ENCODE measurements at places on chromosomes 2 and 18. TPM values are rescaled to one million over a fixed set of nuclear protein-coding genes. Genes with fewer than 3 reads are reported as not detected.

DNA sequence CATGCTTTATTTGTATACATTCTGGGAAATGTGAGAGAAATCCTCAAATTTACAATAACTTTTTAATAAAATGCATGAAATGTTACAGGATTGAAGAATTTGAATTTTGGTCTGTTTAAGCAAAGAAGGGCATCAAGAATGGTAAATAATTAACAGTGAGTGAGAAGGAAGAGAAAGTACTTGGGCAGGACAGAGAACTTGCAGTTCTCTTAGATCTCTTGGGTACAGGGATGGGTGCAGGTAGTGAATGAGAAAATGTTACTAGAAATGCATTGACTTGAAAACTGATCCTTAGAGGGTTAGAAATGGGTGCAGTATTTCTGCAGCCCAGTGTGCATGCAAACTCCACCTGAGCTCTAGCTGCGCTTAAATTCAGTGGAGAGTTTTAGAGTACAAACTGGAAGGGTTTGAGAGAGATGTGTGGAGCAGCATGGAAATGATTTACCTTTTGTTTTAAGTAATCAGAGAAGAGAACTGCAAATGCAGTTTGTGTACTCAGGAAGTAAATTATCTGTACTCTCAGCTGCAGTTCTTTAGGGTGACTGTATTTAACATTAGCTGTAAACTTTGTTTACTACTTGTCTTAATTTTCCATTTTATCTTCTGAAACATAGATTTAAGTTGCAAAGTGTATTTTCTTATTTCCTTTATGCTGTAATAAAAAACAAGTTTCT is 51.0 kb upstream of the RAB27B start:
- H3K27ac ChIP-seq, result no peak overlapping the region
- H3K27me3 ChIP-seq, result no peaks in the 10 kb centered on the region
- DNase-seq, result no peak
- H3K4me1 ChIP-seq, result no peaks in the 10 kb centered on the region
- no peaks in the 10 kb centered on the region for H3K36me3 ChIP-seq

DNA sequence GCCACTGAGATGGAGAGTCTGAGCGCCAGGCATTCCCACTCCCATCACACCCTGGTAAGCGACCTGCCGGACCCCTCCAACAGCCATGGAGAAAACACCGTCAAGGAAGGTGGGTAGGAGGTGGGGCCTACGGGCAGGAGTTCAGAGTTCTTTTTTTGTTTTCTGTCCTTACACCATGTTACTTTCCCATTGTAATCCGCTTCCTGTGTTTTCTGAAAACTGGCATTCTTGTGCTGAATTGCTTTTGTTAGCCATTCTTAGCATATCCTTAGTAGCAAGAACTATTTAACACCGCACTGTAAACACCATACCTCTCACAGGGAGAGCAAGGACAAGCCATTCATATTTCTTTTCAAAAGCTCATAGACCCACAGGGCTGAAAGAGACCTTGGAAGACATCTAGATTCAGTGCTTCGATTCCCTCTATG is 46.2 kb downstream of the UNC80 start:
- no peaks in the 10 kb centered on the region for H3K36me3 ChIP-seq
- H3K4me1 ChIP-seq, result no peaks in the 10 kb centered on the region
- no peak overlapping the region for H3K27ac ChIP-seq
- no peaks in the 10 kb centered on the region for H3K27me3 ChIP-seq
- no peak for DNase-seq

- H3K4me3 ChIP-seq, result no peak overlapping the region
- peaks cover 12% of the 10 kb centered on the region for H3K4me1 ChIP-seq
- no peaks in the 10 kb centered on the region for H3K36me3 ChIP-seq
- no peak overlapping the region for H3K27ac ChIP-seq
- H3K27me3 ChIP-seq, result no peaks in the 10 kb centered on the region
These were observed 388.0 kb upstream of the SYT4 start for GRCh38 chr18:43665105-43665788.

The WDR12 gene
- total RNA-seq, result 62.4 TPM

The CFAP65 gene
- not detected for total RNA-seq

- no peak overlapping the region for H3K4me3 ChIP-seq
- peaks cover 29% of the 10 kb centered on the region for H3K27me3 ChIP-seq
- H3K27ac ChIP-seq, result no peak overlapping the region
- no peak for DNase-seq
These were observed 104.2 kb downstream of the TGIF1 start for GRCh38 chr18:3554091-3554601.

- no peak for DNase-seq
- no peak overlapping the region for H3K27ac ChIP-seq
- H3K36me3 ChIP-seq, result no peaks in the 10 kb centered on the region
- H3K4me1 ChIP-seq, result no peaks in the 10 kb centered on the region
- H3K4me3 ChIP-seq, result no peak overlapping the region
- H3K27me3 ChIP-seq, result no peaks in the 10 kb centered on the region
These were observed 632.9 kb upstream of the CELF4 start for GRCh38 chr18:38198526-38198925.

- H3K4me3 ChIP-seq, result peak overlapping the region; percentile 66
- peak overlapping the region; percentile 96 for H3K27ac ChIP-seq
- no peak for DNase-seq
- H3K27me3 ChIP-seq, result no peaks in the 10 kb centered on the region
- peaks cover 4% of the 10 kb centered on the region for H3K36me3 ChIP-seq
These were observed 32.1 kb downstream of the TOGARAM2 start for GRCh38 chr2:29013057-29013780.

DNA sequence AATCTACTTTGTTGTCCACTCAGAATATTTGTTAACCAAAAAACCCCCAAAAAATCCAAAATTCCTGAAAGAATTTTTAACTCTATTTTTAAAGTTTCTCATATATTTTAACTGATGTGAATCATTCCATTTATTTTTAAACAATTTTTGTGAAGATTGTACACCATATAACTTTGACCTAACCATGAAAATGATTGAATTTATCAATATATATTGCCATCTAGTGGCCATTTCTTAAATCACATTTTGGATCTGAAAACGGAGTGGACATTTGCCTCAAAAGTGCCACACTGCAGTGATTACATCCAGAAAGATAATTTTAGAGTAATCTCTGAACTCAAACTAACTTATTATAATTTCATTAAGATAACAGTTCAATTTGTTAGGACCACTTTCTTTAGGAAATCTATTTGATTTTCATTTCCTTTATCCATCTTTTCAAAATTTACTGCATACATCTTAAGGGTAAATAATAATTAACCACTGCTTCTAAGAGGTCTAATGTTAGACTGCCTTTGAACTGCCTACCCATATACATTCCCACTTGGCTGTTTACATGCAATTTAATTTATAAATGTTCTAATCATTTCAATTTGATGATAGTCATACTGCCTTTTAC is 71.1 kb downstream of the DSC3 start:
- H3K4me1 ChIP-seq, result no peaks in the 10 kb centered on the region
- no peak overlapping the region for H3K27ac ChIP-seq
- no peaks in the 10 kb centered on the region for H3K27me3 ChIP-seq
- no peak overlapping the region for H3K4me3 ChIP-seq
- H3K36me3 ChIP-seq, result no peaks in the 10 kb centered on the region
- no peak for DNase-seq

DNA sequence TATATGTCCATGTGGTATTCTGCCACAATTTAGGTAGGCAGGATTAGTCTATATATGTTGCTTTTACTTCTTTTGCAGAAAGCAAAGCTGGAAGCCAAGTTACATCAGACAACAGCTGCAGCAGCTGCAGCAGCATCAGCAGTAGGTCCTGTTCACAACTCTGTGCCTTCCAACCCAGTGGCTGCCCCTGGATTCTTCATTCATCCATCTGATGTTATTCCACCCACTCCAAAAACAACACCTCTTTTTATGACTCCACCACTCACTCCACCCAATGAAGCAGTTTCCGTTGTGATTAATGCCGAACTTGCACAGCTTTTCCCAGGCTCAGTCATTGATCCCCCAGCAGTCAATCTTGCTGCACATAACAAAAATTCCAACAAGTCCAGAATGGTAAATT is 107.6 kb downstream of the BIRC6 start:
- no peak overlapping the region for H3K4me3 ChIP-seq
- H3K27me3 ChIP-seq, result no peaks in the 10 kb centered on the region
- no peak overlapping the region for H3K27ac ChIP-seq
- H3K36me3 ChIP-seq, result peaks cover 65% of the 10 kb centered on the region
- no peak for DNase-seq
